A549 treated with RU486 at 1 μM for 4 hours (cell line): ENCODE measurements at places on chromosomes 12 and 14. TPM values are rescaled to one million over a fixed set of nuclear protein-coding genes. Genes with fewer than 3 reads are reported as not detected.

Gene LTBP2
- 8.0 to 14.0 TPM (median 10.1 TPM) in 5 replicates for total RNA-seq

Gene HELB
- total RNA-seq: 0.90 to 1.7 TPM (median 1.6 TPM) in 5 replicates

Gene C12orf54
- not detected in 5 replicates for total RNA-seq

Gene SDSL
- total RNA-seq: 20.4 to 28.8 TPM (median 23.7 TPM) in 5 replicates

Gene CPM
- 4.7 to 9.4 TPM (median 8.7 TPM) in 5 replicates for total RNA-seq

Gene MGAT4C
- total RNA-seq: 0.01 to 0.18 TPM (median 0.06 TPM) in 4 of 5 replicates, not detected in the other

Gene SELPLG
- 0.95 to 1.1 TPM (median 1.1 TPM) in 5 replicates for total RNA-seq

Gene BEST3
- 1.1 to 2.7 TPM (median 1.3 TPM) in 5 replicates for total RNA-seq

Gene PRB2
- total RNA-seq: not detected in 5 replicates

Gene MARK3
- 58.6 to 62.8 TPM (median 60.5 TPM) in 5 replicates for total RNA-seq

Gene TAS2R19
- total RNA-seq: 0.16 TPM in 1 of 5 replicates, not detected in the others

Gene NELL2
- 0.46 TPM in 1 of 5 replicates, not detected in the others for total RNA-seq

Gene TEX52
- total RNA-seq: not detected in 5 replicates

Gene BCL7A
- 9.3 to 13.5 TPM (median 12.8 TPM) in 5 replicates for total RNA-seq

Gene FOXA1
- 6.8 to 12.4 TPM (median 10.6 TPM) in 5 replicates for total RNA-seq

Gene ATL1
- 4.0 to 6.0 TPM (median 4.2 TPM) in 5 replicates for total RNA-seq

Gene GPR68
- total RNA-seq: 0.12 to 0.19 TPM in 2 of 5 replicates, not detected in the others

Gene KRT83
- 2.5 to 6.9 TPM (median 5.9 TPM) in 5 replicates for total RNA-seq

Gene KRT8
- 2,919 to 3,631 TPM (median 3,474 TPM) in 5 replicates for total RNA-seq

Gene CYP46A1
- 0.02 to 0.15 TPM (median 0.13 TPM) in 4 of 5 replicates, not detected in the other for total RNA-seq

Gene SLC17A8
- 0.02 TPM in 1 of 5 replicates, not detected in the others for total RNA-seq

Gene LUM
- total RNA-seq: 0.14 to 0.25 TPM (median 0.24 TPM) in 5 replicates

Gene ASPG
- total RNA-seq: 0.13 TPM in 1 of 5 replicates, not detected in the others

Gene DNAL1
- total RNA-seq: 6.5 to 13.4 TPM (median 10.6 TPM) in 5 replicates

Gene SCARB1
- 105 to 187 TPM (median 153 TPM) in 5 replicates for total RNA-seq

Gene BCL2L14
- total RNA-seq: not detected in 5 replicates

Gene LHX5
- total RNA-seq: 0.03 TPM in 1 of 5 replicates, not detected in the others

Gene ERP27
- not detected in 5 replicates for total RNA-seq

Gene MAP3K9
- total RNA-seq: 3.2 to 5.2 TPM (median 4.7 TPM) in 5 replicates

Gene ETFBKMT
- 0.64 to 1.2 TPM (median 0.87 TPM) in 5 replicates for total RNA-seq

Gene MANSC4
- total RNA-seq: not detected in 5 replicates

Gene SPX
- 1.9 to 2.3 TPM (median 2.1 TPM) in 5 replicates for total RNA-seq

Gene GPR162
- total RNA-seq: 0.22 to 1.1 TPM (median 0.49 TPM) in 5 replicates

Gene GLT1D1
- total RNA-seq: not detected in 5 replicates

Gene GALNT4
- total RNA-seq: 2.9 to 6.9 TPM (median 6.2 TPM) in 5 replicates

Gene OR6C2
- total RNA-seq: not detected in 5 replicates

Gene ZC2HC1C
- 3.0 to 4.3 TPM (median 3.3 TPM) in 5 replicates for total RNA-seq

Gene KLRC3
- 0.31 to 0.37 TPM (median 0.32 TPM) in 3 of 5 replicates, not detected in the others for total RNA-seq

Gene ACRBP
- total RNA-seq: 0.21 to 0.39 TPM (median 0.30 TPM) in 4 of 5 replicates, not detected in the other

Gene SOAT2
- 0.15 to 0.29 TPM (median 0.23 TPM) in 5 replicates for total RNA-seq
